ENCODE measurements at places on chromosomes 12 and 14.

DNA sequence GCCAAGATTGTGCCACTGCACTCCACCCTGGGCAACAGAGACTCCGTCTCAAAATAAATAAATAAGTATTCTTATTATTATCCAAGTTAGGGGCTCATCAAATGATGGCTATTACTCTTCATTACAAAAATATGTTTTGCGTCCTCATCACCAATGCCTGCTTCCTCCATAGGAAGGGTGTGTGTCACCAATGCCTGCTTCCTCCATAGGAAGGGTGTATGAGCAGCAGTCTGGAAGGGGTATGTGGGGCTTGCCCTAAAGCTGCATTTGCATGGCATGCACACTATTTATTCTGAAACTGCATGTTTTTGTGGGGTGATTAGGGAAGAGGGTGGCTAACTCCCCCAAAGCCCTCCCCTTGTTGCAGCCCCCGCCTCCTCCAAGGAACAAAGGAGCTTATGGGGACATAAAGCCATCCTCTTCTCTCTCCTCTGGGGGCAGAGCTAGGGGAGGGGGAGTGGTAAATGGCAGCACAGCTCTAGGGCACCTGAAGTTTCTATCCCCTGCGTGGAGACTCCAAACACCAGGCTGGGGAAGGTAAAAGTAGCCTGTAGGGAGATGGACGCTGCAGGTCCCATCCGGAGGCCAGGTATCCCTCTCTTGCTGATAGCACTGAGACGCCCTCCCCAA lies 1.3 kb downstream of the CAMKK2 start:
- DNase-seq: no peak
- no peaks in the 10 kb centered on the region for H3K27me3 ChIP-seq
- no peaks in the 10 kb centered on the region for H3K4me1 ChIP-seq

GRCh38 chr14:89123851-89124250 lies 293.2 kb downstream of the FOXN3 start:
- H3K4me1 ChIP-seq: no peaks in the 10 kb centered on the region
- no peaks in the 10 kb centered on the region for H3K27me3 ChIP-seq
- H3K36me3 ChIP-seq: no peaks in the 10 kb centered on the region
- DNase-seq: no peak

DNA sequence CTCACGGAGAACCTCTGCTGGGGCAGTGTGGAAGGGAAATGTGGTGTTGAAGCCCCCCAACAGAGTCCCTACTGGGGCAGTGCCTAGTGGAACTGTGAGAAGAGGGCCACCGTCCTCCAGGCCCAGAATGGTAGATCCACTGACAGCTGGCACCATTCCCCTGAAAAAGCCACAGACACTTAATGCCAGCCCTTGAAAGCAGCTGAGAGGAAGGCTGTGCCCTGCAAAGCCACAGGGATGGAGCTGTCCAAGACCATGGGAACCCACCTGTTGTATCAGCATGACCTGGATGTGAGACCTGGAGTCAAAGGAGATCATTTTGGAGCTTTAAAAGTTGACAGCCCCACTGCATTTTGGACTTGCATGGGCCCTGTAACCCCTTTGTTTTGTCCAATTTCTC lies 363.5 kb upstream of the PRICKLE1 start:
- H3K4me1 ChIP-seq: no peaks in the 10 kb centered on the region
- H3K27me3 ChIP-seq: no peaks in the 10 kb centered on the region

- H3K27ac ChIP-seq: no peak overlapping the region
- no peaks in the 10 kb centered on the region for H3K4me1 ChIP-seq
- H3K36me3 ChIP-seq: no peaks in the 10 kb centered on the region
- no peaks in the 10 kb centered on the region for H3K27me3 ChIP-seq
- H3K4me3 ChIP-seq: no peak overlapping the region
Observed at GRCh38 chr12:97957109-97957508, 494.5 kb downstream of the RMST start.

GRCh38 chr12:47122602-47123001 lies 42.8 kb upstream of the AMIGO2 start:
- no peaks in the 10 kb centered on the region for H3K4me1 ChIP-seq
- no peaks in the 10 kb centered on the region for H3K36me3 ChIP-seq
- DNase-seq: no peak
- no peaks in the 10 kb centered on the region for H3K27me3 ChIP-seq
- H3K27ac ChIP-seq: no peak overlapping the region

DNA sequence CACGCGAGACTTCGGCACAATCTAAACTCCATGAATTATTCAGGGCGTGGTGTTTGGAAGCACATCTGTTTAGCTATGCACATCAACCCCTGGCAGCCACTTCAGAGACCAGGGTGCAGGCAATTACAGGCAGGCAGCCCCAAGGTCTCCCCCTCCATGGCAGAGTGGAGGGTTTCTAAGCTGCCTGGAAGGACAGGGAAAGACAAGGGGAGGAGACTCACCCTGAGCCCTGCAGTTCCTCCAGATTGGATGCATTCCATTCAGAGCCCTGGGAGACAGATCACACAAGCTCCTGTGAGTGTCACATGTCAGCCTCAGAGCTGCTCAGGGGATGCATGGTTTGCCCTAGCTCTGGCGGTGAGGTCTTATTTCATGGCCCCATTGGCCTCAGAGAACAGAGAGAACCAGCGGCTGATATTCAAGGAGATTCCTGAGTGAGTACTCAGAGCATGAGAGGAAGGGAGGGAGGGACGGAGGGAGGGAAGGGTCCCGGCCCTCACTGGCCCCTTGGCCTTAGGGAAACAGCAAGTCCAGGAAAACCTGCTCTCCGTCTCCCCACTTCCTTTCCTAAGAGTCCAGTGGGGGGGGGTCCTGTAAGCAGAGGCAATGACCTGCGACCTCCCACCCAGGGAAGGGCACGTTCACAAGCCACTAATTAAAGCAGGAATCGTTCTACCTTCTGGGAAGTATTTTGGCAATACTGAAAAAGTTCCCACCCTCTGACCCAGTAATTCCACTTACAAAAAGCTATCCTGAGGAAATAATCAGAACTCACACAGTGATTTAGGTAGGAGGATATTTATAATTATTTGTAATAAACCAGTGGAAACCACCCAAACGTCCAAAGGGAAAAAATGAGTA lies 55.1 kb downstream of the SSH1 start:
- H3K27ac ChIP-seq: no peak overlapping the region
- peaks cover 13% of the 10 kb centered on the region for H3K36me3 ChIP-seq
- DNase-seq: no peak
- no peak overlapping the region for H3K4me3 ChIP-seq
- H3K4me1 ChIP-seq: peaks cover 3% of the 10 kb centered on the region

DNA sequence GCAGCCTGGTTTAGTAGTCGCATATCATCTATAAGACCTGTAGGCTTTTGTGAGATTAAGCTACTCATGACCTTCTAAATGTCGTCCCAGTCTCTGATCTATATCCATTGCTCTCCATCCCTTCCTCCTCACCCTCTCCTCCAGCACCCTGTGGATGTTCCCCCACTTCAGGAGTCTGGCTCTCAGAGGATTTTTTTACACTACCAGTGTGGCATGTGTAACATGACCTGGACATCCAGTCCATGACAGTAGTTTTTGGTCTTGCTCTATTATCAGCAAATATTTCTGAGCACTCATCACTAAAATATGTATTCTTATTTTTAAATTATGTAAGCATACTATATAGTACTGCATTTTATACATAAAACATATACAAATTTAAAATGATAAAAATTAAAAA lies 142.1 kb downstream of the DYRK2 start:
- no peaks in the 10 kb centered on the region for H3K27me3 ChIP-seq
- H3K27ac ChIP-seq: no peak overlapping the region

DNA sequence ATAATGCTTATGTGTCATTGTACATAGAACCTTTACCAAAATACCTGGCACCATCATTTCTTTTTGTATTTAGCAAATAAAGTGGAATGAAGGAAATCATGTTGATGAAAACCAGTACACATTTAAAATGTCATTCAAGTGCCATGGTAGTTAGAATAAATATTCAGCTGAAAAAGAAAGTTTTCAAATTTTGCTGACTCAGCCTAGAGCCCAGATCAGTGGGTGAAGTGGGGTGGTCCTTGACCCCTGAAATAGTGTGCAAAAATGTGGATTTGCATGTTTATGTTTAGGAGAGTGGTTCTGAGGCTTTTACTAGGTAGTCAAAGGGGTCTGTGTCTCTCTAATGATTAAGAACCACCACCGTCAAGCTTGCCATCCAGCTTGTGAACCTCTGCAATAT lies 418.7 kb downstream of the ETNK1 start:
- no peak overlapping the region for H3K27ac ChIP-seq
- H3K27me3 ChIP-seq: no peaks in the 10 kb centered on the region
- H3K4me1 ChIP-seq: no peaks in the 10 kb centered on the region
- DNase-seq: no peak
- H3K4me3 ChIP-seq: no peak overlapping the region

DNA sequence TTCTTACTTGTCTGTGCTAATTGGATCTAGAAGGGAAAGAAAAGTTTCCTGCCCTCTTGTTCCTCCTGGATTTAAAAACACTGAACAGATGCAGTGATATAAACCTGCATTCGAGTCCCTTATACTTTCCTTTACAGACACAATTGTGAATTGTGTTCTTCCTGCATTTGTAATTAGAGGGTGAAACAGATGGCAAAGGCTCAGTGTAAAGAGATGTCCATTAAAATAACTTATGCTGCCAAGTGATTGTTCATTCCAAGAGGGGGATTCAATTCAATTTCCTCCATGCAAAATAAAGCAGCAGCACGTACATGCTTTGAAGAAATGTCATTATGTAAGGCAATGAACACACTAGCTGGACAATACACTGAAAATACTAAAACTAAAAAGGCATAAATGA lies 248.3 kb upstream of the LRIG3 start:
- DNase-seq: no peak
- no peaks in the 10 kb centered on the region for H3K4me1 ChIP-seq
- no peak overlapping the region for H3K27ac ChIP-seq
- H3K4me3 ChIP-seq: no peak overlapping the region
- H3K36me3 ChIP-seq: no peaks in the 10 kb centered on the region
- H3K27me3 ChIP-seq: no peaks in the 10 kb centered on the region
